ENCODE measurements at places on chromosomes 11 and 22. TPM values are rescaled to one million over a fixed set of nuclear protein-coding genes. Genes with fewer than 3 reads are reported as not detected.
A peak's percentile ranks its signal among the peaks of the same experiment; 100 is the strongest.

DNA sequence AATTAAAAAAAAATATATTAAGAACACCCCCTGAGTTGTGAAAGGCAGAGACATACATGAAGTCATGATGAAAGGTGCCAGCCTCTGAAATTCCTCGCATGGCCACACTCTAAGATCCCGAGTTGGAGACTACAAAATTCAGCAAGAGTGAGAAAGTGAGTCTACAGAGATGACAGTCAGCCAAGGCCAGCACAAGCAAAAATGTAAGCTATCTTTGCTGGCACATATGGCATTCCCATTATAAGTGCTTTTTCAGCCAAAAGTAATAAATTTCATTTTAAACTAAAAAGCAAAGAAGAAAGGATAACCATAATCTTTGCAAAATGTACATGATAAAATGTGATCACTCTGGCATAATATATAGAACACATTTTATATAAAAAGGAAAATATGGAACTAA is 40.6 kb downstream of the FANCF start:
- no peak overlapping the region for H3K27ac ChIP-seq
- no peaks in the 10 kb centered on the region for H3K27me3 ChIP-seq
- no peaks in the 10 kb centered on the region for H3K4me1 ChIP-seq
- H3K4me3 ChIP-seq, result no peak overlapping the region

DNA sequence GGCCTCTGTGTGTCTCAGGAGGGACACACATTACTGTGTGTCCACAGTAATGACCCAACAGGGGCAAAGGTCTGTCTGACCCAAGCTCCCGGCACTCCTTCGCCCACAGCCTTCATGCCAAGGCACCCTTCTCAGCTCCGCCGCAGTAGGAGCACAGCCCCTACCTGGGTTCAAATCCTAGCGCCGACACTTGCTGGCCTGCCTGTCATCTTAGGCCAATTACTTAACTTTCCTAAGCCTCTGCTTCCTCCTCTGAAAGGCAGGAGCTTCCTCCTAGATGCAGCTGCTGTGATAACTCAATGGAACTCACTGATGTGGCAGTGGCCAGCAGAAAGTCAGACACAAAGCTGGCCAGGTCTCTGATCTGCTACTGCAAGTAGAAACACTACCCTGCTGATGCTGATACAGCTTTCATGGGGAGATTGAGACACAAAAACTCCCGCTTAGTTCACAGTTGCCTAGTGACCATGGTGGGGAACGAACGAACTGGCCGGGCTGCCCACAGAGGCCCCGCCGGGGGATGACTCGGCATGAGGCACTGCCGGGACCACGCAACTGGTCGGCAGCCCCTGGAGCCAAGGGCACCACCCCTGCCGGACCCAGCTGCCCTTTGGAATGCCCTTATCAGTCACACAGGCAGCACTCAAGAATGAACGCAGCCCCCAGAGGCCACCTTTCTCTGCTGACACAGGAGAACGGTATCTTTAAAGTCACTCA is 8.1 kb downstream of the EHD1 start:
- H3K27me3 ChIP-seq, result no peaks in the 10 kb centered on the region
- H3K27ac ChIP-seq, result no peak overlapping the region
- no peaks in the 10 kb centered on the region for H3K4me1 ChIP-seq
- DNase-seq, result no peak
- no peak overlapping the region for H3K4me3 ChIP-seq

- H3K27ac ChIP-seq, result no peak overlapping the region
- H3K4me1 ChIP-seq, result no peaks in the 10 kb centered on the region
- H3K4me3 ChIP-seq, result no peak overlapping the region
Observed at GRCh38 chr11:60184824-60185511, 2.1 kb upstream of the MS4A6A start.

DNA sequence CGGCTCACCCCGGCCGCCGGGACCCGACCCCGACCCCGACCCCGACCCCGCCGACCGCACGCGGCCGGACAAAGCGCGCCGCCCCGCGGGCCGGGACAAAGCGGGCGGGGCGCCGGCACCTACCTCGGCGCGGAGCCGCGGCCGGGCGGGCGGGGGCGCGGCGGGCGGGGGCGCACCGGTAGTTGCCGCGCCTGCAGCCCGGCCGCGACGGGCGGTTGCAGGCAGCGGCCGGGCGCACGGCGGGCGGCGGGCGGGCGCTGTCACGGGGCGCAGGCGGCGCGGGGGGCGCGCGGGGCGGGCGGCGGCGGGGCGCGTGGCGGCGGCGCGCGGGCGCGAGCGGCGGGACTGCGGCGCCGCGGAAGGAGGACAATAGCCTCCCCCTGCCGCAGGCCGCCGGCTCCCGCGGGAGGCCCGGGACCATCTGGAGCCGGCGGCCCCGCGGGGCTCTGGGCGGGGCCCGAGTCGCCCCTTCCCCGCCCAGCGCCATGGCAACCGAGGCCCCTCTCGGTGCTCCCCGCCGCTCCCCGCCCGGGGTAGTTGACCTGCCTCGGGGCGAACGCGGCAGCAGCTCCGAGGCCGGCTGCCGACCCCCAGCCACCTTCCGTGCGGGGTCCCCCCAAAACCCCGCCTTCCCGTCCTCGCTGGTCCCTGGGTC is 851 bp downstream of the SPTBN2 start:
- H3K36me3 ChIP-seq, result peaks cover 3% of the 10 kb centered on the region
- no peak for DNase-seq
- H3K27me3 ChIP-seq, result peaks cover 6% of the 10 kb centered on the region
- H3K4me1 ChIP-seq, result peaks cover 3% of the 10 kb centered on the region
- H3K27ac ChIP-seq, result no peak overlapping the region

DNA sequence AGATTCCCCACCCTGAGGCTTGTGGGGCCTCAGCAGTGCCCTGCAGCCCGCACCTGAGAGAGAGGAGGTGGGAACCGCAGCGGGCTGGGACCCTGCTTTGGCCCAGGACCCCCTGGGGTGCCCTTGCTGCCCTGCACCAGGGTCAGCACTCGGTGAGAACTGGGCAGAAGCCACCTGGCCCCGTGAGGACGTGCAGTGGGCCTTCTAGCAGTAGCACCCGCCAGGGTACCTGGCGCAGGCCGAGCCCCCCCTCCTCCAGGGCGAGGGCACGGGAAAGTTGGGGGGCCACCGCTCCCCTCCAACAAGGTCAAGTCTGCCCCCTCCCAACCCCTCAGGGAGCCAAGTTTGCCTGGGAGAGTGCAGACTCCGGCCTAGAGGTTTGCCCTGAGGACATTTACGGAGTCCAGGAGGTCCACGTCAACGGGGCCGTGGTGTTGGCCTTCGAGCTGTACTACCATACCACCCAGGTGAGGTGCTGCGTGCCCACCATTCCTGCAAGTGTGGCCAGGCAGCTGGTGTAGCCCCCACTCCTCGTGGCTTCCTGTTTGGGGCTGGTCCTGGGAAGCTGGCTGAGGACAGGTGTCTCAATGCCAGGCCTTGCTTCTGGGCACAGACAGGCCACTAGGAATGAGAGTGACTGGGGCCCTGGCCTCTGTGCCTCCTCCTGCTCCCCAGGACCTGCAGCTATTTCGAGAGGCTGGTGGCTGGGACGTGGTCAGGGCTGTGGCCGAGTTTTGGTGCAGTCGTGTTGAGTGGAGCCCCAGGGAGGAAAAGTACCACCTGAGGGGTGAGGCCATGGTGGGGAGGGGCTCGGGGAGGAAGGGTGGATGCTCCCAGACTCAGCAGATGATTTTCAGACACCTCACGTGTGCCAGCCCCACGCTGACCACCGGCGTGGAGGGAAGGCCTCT is 3.5 kb downstream of the PGGHG start:
- H3K27ac ChIP-seq, result no peak overlapping the region
- peaks cover 5% of the 10 kb centered on the region for H3K27me3 ChIP-seq
- H3K4me1 ChIP-seq, result no peaks in the 10 kb centered on the region
- H3K36me3 ChIP-seq, result peaks cover 23% of the 10 kb centered on the region
- DNase-seq, result no peak

DNA sequence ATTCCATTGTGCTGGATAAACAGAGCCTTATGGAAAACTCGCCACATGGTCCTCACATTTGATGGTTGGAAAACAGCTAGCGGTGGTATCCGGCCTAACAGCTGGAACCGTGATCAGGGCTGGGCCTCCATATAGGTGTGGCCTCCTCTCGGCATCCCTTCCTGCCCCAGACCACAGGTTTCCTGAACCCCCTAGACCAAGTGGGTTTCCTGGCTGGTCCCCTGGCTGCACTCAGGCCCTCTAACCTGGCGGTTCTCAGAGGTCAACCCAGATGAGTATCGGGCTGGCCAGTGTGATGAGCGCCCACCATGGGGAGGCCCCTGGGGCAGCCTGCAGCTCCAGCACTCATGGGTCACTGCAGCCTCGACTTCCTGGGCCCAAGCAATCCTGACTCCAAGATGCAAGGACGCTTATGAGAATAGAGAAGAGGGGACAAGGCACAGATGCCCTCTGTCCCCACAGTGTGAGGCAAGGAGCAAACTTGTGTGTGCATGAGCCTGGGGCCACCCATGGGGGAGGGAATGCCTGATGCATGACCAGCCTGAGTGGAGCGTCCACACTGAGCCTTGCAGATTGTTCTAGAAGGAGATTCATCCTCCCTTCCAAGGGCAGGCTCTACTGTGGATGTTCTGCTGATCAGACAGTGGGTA is 53.4 kb upstream of the WNT7B start:
- DNase-seq, result no peak
- peaks cover 16% of the 10 kb centered on the region for H3K27me3 ChIP-seq
- H3K4me3 ChIP-seq, result no peak overlapping the region
- no peaks in the 10 kb centered on the region for H3K36me3 ChIP-seq

- no peak for DNase-seq
- H3K36me3 ChIP-seq, result peaks cover 7% of the 10 kb centered on the region
- no peak overlapping the region for H3K27ac ChIP-seq
- H3K4me1 ChIP-seq, result peaks cover 2% of the 10 kb centered on the region
- peak overlapping the region; percentile 84 for H3K4me3 ChIP-seq
Observed at GRCh38 chr11:12009617-12010321, 1.3 kb upstream of the DKK3 start.

DNA sequence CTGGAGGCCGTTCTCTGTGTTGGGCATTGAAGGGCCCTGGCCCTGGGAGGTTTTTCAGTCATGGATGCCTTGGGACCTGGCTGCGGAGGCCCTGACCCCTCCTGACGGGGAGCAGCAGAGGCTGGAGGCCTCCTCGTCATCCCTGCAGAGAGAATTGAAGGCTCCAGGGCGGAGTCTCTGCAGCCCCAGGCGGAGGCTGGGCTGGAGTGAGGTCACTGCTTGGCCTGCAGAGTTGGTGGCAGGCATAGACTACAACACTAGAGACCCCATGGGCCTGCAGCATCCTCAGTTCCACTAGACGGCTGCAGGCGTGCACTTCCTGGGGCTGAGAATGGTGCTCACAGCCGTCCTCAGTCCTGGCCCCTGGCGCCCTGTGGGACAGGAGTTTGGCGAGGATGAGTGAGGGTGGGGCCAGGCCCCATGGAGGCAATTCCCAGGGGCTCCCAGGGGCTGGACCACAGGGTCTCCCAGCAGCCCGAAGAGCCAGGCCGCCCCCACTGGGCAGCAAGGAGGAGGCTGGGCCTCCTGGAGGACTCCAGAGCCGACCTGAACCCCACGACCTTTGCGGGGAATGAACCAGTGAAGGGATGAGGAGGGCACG is 1194.9 kb downstream of the BRD1 start:
- no peak for DNase-seq
- no peaks in the 10 kb centered on the region for H3K36me3 ChIP-seq
- no peak overlapping the region for H3K27ac ChIP-seq
- no peaks in the 10 kb centered on the region for H3K27me3 ChIP-seq
- H3K4me3 ChIP-seq, result no peak overlapping the region
- no peaks in the 10 kb centered on the region for H3K4me1 ChIP-seq

GRCh38 chr11:69894648-69895047 is 75.4 kb upstream of the FGF3 start:
- no peak overlapping the region for H3K4me3 ChIP-seq
- no peak for DNase-seq
- no peak overlapping the region for H3K27ac ChIP-seq
- H3K27me3 ChIP-seq, result no peaks in the 10 kb centered on the region
- no peaks in the 10 kb centered on the region for H3K36me3 ChIP-seq
- no peaks in the 10 kb centered on the region for H3K4me1 ChIP-seq

GRCh38 chr11:22474616-22475015 is 136.4 kb downstream of the SLC17A6 start:
- no peak overlapping the region for H3K27ac ChIP-seq
- no peaks in the 10 kb centered on the region for H3K4me1 ChIP-seq

GRCh38 chr11:6489306-6489705 is 7.8 kb upstream of the DNHD1 start:
- H3K4me3 ChIP-seq, result no peak overlapping the region
- H3K27me3 ChIP-seq, result no peaks in the 10 kb centered on the region
- H3K27ac ChIP-seq, result no peak overlapping the region
- DNase-seq, result no peak
- H3K36me3 ChIP-seq, result peaks cover 3% of the 10 kb centered on the region

GRCh38 chr11:120880498-120881175 is 143.3 kb upstream of the TBCEL start:
- H3K27me3 ChIP-seq, result no peaks in the 10 kb centered on the region
- H3K4me3 ChIP-seq, result no peak overlapping the region
- peaks cover 11% of the 10 kb centered on the region for H3K36me3 ChIP-seq
- H3K27ac ChIP-seq, result no peak overlapping the region

- H3K4me3 ChIP-seq, result no peak overlapping the region
- DNase-seq, result no peak
- H3K4me1 ChIP-seq, result peaks cover 4% of the 10 kb centered on the region
- no peak overlapping the region for H3K27ac ChIP-seq
- peaks cover 19% of the 10 kb centered on the region for H3K36me3 ChIP-seq
- H3K27me3 ChIP-seq, result no peaks in the 10 kb centered on the region
Observed at GRCh38 chr11:62353841-62354240, 16.6 kb downstream of the ASRGL1 start.

- no peak overlapping the region for H3K4me3 ChIP-seq
- no peaks in the 10 kb centered on the region for H3K27me3 ChIP-seq
- peak; percentile 82 for DNase-seq
Observed at GRCh38 chr11:67648140-67648795, 2.3 kb downstream of the ACY3 start.

- no peak overlapping the region for H3K27ac ChIP-seq
- no peak for DNase-seq
Observed at GRCh38 chr11:13260963-13261588, 16.5 kb upstream of the BMAL1 start.

- H3K27ac ChIP-seq, result no peak overlapping the region
- no peaks in the 10 kb centered on the region for H3K4me1 ChIP-seq
- peaks cover 5% of the 10 kb centered on the region for H3K36me3 ChIP-seq
- no peaks in the 10 kb centered on the region for H3K27me3 ChIP-seq
- DNase-seq, result peak; percentile 15
- no peak overlapping the region for H3K4me3 ChIP-seq
Observed at GRCh38 chr22:36759481-36760159, 16.3 kb downstream of the IFT27 start.

GRCh38 chr22:26970809-26971394 is 313.5 kb downstream of the MIAT start:
- H3K4me3 ChIP-seq, result no peak overlapping the region
- DNase-seq, result peak; percentile 46
- H3K4me1 ChIP-seq, result no peaks in the 10 kb centered on the region
- no peak overlapping the region for H3K27ac ChIP-seq

Gene TMEM258
- total RNA-seq, result 199 TPM

Gene RNF26
- 57.6 TPM for total RNA-seq

Gene PHF21B
- 60.3 TPM for total RNA-seq

Gene RAB39A
- 9.2 TPM for total RNA-seq

Gene XKR3
- total RNA-seq, result not detected

Gene SCT
- total RNA-seq, result 1.8 TPM

Gene NLRP14
- total RNA-seq, result not detected
